Inflammatory macrophage treated with lipopolysaccharide for 1 hour (primary cell): ENCODE measurements at places on chromosomes 16 and 17.

- no peak for DNase-seq
Observed at GRCh38 chr17:83179374-83179773, 100.0 kb downstream of the METRNL start.

- no peak for DNase-seq
Observed at GRCh38 chr17:80619535-80620235, 75.0 kb downstream of the RPTOR start.

GRCh38 chr16:4768549-4769305 is 1.8 kb upstream of the ZNF500 start:
- DNase-seq: peak; percentile 93

GRCh38 chr17:81315129-81315884 is 20.2 kb upstream of the SLC38A10 start:
- no peak for DNase-seq

DNA sequence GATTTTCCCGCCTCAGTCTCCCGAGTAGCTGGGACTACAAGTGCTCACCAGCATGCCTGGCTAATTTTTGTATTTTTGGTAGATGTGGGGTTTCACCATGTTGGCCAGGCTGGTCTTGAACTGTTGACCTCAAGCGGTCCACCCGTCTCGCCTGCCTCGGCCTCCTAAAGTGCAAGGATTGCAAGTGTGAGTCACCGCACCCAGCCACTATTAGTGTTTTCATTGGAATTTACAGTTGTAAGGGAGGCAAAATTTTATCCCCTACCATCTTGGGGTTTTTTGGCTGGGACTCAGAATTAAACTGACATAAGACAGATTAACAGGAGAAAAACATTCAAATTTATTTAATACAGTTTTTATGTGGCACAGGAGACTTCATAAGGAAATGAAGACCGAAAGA is 12.3 kb upstream of the MYCBPAP start:
- DNase-seq: no peak

GRCh38 chr17:55770196-55770870 is 19.5 kb downstream of the PCTP start:
- DNase-seq: peak; percentile 61
